HS-5 (cell line): ENCODE measurements at places on chromosomes 16 and 17.

- no peak for DNase-seq
These were observed 18.2 kb upstream of the TRAP1 start for GRCh38 chr16:3735541-3735940.

DNA sequence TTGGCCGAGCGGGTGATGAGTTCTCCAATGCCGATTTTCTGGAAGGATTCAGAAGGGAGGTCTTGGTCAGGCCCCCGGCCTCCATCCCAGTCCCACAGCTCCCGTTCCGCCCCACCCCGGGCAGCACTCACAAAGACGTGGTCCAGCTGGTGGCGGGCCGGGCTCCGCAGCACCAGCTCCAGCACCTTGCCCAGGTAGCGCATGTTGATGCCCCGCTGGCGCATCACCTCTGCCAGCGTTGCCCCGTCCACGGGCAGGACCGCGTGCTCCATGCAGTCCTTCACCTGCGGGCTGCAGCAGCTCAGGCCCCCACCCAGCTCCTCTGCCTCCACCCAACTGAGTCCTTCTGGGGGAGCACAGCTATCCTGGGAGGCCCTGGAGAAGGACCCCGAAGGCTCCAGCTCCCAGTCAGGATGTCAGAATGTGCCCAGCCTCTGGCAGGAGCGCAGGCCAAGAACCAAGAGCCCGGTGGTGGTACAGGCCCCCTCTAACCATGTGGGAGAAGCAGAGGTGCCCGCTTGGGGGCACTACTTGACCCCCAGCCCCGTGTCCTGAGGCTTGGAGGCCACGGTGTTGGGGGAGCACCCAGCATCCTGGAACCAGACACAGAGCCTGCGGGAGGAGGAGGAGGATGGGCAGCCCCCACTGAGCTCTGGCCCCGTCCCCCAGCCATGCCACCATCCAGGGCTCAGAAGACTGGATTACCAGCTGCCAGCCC, 16.2 kb downstream of the CLUH start:
- DNase-seq = no peak

GRCh38 chr17:8056976-8057625, 18.2 kb downstream of the ALOX15B start:
- DNase-seq = no peak

DNA sequence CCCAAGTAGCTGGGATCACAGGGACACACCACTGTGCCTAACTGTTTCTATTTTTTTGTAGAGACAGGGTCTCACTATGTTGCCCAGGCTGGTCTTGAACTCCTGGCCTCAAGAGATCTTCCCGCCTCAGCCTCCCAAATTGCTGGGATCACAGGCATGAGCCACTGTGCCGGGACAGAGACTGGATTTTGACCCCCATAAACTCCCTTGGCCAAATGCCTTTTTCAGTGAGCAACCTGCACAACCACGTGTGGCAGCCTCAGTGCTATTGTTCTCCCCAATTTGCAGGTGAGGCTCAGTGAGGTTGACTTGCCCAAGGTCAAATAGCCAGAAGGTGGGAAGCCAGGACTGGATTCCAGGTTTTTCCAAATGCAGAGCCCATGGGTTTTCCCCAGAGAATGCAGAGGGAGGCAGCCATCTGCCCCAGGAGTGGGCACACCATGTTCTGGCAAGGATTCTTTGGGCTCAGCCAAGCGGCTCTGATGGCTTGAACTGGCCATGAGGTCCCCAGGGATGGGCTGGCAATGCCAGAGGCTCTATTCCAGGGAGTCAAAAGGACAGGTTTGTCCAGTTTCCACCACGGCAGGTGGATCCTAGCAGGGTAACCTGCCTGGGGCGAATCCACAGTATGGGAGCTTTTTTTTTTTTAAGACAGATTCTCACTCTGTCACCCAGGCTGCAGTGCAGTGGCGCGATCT, 1.8 kb downstream of the IL27 start:
- DNase-seq = no peak

DNA sequence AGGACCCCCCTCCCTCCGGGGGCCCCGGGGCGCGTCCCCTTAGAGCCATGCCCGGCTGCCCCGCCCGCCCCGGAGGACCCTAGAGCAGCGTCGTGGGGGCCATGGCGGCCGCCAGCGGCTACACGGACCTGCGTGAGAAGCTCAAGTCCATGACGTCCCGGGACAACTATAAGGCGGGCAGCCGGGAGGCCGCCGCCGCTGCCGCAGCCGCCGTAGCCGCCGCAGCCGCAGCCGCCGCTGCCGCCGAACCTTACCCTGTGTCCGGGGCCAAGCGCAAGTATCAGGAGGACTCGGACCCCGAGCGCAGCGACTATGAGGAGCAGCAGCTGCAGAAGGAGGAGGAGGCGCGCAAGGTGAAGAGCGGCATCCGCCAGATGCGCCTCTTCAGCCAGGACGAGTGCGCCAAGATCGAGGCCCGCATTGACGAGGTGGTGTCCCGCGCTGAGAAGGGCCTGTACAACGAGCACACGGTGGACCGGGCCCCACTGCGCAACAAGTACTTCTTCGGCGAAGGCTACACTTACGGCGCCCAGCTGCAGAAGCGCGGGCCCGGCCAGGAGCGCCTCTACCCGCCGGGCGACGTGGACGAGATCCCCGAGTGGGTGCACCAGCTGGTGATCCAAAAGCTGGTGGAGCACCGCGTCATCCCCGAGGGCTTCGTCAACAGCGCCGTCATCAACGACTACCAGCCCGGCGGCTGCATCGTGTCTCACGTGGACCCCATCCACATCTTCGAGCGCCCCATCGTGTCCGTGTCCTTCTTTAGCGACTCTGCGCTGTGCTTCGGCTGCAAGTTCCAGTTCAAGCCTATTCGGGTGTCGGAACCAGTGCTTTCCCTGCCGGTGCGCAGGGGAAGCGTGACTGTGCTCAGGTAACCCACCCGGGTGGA, 759 bp downstream of the ALKBH5 start:
- no peak for DNase-seq

DNA sequence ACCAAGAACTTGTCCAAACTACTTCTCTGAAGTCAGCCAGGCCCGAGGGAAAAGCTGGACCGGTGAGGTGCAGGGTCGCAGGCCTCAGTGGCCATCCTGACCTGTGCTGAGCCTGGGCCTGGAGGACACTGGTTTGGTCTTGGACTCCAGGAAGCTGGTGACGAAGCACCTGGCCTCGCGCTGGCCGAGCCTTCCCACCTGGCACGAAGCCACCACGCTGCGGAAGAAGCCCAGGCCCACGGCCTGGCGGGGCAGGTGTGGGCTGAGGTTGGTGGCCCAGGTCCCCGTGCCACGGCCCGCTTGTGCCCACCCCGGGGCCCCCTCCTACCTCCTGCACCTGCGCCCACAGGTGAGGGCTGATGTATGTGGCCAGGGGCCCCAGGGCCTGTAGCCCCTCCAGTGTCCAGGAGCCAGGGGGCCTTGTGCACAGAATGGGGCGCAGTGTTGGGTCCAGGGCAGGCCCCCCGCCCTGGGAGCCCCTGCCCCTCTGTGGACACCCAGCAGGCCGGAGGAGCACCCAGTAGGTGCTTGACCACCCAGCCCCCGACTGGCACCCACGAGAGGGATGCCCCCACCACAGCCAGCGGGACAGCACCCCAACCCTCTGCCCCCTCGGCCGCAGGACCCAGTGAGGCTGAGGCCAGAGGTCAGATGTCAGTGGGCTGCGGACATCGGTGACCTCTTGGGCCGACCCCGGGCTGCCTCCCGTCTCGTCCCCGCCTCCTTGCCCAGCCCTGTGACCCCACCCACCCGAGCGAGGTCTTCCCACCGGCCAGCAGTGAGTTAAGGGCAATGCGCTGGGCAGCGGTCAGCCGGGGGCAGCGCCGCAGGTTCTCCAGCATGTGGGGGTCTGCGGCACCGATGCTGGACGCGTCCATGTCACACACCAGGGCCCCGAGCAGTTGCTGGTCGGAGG, 13.8 kb downstream of the MSLN start:
- no peak for DNase-seq

DNA sequence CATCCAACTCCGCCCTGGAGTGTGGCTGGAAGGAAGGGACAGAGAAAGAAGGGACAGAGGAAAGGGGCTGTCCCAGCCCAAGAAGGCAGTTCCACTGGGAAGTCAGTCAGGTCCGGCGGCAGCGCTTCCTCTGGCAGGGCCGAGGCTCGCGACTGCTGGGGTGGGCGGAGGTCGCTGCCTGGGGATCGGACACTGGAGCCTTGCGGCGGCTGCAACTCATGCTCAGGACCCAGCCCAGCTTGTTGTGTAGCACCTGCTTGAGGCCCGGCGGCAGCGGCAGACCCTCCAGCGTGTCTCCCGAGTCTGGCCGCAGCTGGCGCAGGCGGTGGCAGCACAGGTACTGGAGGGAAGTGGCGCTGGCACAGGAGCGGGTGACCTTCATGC, 4.0 kb upstream of the MRPS34 start:
- DNase-seq = no peak

DNA sequence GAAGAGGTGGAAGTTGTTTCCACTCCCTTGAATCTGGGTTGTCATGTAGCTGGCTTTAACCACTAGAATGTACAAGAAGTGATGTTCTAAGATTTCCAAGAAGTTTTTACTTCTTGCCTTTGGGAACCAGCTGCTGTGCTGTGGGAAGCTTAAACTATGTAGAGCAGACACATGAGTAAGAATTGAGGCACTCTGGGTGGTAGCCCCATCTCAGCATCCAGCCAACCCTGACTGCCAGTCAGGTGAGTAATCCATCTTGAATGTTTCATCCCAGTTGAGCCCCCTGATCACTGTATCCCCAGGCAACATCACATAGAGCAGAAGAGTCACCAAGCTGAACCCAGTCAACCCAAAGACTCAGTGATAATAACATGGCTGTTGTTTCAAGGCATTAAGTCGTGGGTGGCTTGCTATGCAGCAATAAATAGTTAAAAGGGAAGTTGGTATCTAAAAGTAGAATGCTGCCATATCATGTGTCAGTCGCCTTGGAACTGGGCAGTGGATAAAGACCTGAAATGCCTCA, 62.8 kb upstream of the GPR139 start:
- no peak for DNase-seq

DNA sequence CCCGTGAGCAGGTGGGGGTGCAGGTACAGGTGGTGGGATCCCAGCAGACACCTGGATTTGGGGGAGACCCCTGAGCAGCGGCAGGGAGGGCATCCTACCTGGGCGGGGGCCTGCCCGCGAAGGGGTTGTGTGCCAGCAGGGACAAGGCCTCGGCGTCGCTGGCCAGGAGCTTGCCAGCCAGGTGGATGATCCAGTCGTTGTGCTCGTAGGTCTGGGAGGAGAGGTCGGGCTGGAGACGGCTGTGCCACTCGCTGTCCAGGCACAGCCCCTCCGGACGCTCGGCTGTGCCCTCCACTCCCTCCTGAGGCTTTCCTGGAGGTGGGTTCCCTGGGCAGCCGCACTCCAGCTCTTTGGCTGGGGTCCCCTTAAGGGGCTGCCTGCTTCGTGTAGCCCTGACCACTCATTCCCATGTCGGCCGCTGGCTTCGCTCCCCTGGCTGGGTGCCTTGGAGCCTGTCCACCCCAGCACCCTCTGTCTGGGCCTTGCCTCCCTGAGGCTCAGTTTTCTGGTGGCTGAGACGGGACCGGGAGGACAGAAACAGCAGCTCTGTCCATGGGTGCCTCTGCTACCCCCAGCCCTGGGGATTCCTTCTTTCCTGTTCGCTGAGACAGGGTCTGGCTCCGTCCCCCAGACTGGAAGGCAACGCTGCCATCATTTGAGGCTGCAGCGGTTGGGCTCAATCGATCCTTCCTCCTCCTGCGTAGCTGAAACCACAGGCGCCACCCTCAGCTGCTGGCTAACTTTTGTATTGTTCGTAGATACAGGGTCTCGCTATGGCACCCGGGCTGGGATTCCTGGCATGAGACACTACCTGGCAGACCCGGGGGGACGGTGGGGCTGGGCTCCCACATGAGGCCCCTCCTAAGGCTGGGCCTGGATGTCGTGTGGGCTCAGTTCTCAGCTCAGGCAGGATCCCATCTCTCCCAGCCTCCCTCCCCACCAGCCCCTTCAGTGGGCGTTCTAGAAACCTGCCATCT, 68.6 kb upstream of the GNG13 start:
- DNase-seq = no peak

- no peak for DNase-seq
These were observed 147.9 kb upstream of the CHMP6 start for GRCh38 chr17:80843741-80844156.

DNA sequence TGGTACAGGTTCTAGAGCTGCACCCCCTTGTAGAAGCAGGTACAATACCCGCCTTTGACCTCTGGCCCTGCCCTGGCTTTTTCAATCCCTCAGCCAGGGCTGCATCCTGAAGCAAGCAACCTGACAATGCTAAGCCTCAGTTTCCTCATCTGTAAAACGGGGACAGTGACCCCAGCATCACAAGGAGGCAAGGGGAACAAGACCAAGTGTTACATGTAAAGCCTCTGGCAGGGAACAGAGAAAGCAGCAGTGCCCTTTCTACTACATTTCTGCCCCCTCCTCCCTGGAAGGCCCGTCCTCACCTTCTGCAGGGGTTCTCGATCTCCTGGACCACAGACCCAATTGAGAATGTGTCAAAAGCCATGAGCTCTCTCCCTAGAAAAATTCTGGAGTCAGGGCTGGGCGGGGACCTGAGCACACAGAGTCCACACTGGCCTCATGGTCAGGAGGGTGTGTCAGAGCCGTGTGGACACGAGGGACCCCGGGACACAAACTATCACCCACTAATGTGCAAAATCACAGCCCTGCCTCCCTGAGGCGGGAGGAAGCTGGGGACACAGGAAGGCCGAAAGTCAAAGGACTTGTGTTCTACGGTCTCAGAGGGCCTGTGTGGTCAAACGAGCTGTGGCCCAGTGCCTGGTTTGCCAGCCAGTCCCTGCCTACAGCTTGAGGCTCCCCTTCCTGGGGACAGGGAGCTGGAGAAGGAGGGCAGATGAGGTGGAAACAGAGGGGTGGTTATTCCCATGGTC, 27.5 kb downstream of the LRRC75A start:
- no peak for DNase-seq

- no peak for DNase-seq
These were observed 59.4 kb downstream of the CMC2 start for GRCh38 chr16:80947239-80947638.

DNA sequence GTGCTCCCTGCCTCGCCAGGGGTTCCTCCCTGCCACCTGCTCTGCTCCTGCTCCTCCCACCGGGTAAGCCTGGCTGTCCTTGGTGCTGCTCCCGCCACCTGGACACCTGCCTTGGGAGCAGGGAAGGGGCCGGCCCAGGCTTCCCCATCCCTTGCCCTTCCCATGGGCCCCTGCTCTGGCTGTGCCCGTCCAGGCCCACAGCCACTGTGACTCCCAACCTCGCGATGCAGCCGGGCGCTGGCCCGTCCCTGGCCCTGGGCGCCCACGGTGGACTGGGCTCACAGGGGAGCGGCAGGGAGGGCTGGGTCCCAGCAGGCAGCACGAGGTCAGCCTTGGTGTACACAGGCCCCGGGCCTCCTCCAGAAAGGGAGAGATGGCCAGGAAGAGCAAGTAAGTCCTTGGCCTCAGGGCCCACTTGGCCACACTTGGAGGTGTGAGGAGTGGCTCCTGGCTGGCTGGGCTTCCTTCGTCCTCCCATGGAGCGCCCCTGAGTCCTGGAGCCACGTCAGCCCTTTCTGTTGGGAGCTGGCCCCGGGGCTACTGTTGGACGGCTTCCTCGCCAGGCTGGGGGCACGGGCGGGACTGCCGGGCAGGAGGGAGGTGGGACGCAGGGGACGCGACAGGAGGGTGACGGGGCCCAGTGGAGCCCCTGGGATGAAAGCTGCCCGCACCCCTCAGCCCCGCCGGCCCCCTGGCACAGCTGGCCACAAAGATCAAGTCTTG, 15.3 kb downstream of the ENGASE start:
- no peak for DNase-seq
